ENCODE measurements at places on chromosomes 12 and 14.

- no peak for DNase-seq
These were observed 23.6 kb upstream of the OR4K2 start for GRCh38 chr14:19851365-19851764.

- no peak for DNase-seq
These were observed 65.2 kb upstream of the DIO3 start for GRCh38 chr14:101495827-101496775.

- peak; percentile 15 for DNase-seq
These were observed 569 bp upstream of the ARHGEF40 start for GRCh38 chr14:21069388-21070082.

GRCh38 chr12:10169104-10169503 lies 2.8 kb downstream of the OLR1 start:
- DNase-seq, result no peak

DNA sequence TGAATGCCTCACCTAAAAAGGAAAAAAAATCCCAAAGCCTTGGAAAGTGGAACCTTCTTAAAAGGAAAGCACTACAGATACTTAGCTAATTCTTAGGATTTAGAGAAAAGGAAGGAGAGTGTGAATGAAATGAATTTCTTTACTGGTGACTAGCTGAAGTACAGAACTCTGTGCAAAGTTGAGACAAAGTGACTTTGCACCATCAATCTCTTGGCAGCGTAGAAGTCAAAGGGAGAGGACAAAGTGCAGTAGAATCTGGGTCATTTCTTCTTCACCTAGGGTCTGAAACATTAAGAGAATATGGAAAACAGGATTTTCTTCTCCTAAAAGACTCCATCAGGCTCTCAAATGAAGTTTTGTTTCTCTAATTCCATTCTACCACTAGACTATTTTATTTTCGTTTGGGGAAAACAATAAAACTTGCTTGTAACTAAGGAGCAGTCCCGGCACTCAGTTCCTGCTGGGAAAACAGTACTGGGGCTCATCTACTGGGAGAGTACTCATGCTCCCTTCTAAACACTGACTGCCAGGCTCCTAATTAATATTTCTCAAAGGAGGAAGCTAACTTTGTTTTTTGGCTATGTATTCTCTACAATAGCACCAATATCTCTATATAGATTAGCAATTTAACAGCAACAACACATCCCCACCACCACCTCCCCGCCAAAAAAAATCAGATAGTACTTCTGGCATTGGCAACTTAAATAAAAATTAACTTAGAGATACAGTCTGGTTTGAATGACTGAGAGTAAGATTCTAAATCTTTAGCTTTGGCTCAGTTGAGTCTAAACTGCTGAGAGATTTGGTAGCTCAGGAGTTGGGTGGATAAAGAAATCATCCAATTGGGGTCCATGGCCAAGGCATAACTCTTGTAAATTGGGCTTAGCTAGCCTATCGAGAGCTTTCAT lies 110.7 kb downstream of the SLC15A5 start:
- no peak for DNase-seq

DNA sequence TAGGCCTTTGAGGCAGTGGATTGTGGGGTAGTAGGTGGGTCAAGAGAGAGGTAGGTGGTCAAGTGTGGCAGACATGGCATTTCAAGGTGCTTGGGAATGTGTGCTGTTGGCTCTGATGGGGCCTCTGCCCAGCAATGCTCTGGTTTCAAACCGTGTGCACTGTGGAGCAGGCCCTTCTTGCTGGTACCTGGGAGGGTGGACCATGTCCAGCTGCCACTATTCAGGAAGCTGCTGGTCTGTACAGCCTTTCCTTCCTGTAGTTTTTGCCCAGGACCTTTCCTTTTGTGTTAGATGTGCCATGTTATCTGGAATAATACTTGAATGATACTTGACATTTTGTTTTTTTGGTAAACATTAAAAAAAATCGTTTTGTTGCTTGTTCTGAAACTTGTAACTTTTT lies 14.8 kb downstream of the RIMKLB start:
- DNase-seq, result no peak

DNA sequence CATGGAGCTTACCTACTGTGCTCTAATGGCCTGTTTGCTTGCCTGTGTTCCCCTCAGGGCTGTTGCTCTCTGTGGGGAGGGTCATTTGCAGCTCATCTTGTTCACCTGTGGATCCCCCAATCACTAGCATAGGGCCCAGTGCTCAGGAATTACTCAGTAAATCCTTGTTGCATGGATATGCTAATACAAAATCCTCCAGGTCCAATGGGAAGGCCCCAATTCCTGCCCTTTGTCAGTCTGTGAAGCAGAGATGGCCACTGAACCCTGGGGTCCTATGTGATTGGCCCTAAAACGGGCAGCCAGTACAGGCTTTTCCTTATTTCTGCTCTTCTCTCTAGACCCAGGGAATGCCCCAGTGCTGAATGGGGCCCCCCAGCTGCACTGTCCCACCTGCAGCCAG lies 44.1 kb downstream of the FOS start:
- DNase-seq, result no peak

DNA sequence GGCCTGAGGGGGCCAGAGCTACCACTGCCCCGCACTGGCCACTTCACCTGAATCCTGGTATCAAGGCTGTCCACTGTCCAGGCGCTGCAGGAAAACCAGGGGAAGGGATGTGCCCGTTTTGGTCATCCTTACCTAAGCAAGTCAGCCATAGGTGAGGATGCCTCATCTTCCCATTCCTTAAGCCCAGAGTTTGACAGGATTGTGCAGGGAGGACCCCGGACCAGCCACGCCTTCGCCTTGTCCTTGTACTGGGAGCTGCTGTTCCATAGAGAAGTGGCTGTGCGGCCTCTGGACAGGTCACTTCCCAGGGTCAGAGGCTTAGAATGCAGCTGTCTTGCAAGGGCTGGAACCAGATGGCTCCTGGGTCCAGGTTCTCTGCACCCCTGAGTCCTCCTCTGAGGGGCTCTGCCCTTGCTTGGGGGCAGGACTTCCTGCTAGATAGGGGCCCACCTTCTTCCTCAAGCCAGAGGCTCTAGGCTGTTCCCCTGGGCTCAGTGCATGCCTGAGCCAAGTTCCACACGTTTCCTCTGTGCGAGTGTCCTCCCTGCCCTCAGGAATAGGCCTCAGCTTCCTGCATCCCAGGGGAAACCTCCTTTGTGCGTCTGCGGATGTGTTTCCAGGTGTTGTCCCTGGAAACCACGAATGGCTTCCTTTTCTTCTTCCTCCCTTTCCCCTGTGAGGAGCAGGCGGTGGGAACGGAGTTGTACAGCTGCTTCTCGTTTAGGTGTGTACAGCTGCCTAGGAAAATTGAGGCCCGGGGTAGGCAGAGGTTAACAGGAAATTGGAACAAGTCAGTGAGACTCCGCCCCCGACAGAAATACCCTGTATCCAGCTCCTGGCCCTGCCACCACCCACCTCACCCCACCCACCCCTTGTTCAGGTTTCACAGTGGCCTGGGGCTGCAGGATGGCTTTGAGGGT lies 54.3 kb upstream of the RIN3 start:
- DNase-seq, result peak; percentile 20
